NCI-H2171 treated with DMSO at 0.1 percent for 48 hours (cell line): ENCODE measurements at places on chromosomes 11 and 22.

DNA sequence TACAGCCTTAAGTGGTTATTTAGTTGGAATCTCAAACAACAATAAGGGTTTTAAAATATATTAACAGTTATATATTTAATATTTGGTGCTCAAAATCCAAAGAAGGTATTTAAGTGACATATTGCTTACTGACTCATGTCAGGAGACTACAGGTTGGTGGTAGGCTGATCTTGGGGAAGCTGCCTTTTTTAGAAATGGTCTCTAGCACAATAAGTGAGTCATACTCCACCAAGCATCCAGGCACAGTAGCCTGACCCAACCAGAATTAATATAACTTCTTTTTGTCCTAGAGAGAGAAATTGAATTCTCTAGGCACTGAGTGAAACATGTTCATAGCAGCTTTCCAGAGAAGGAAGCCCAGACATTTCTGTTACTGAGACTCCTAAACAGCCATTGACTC, 868.5 kb upstream of the TENM4 start:
- no peak for DNase-seq

- no peak for DNase-seq
Measured at GRCh38 chr11:121105063-121105480, 4.0 kb downstream of the TECTA start.

GRCh38 chr11:28858076-28858475, 749.9 kb downstream of the METTL15 start:
- DNase-seq = no peak

- DNase-seq = no peak
Measured at GRCh38 chr11:15119352-15119751, 4.6 kb downstream of the INSC start.
